Natural killer cell treated with Interleukin-12 subunit alpha and Interleukin-12 subunit beta and Interleukin-15 and Interleukin-18, amount 100 ng/mL, for 72 hours (primary cell): ENCODE measurements at places on chromosomes 1 and 21. TPM values are rescaled to one million over a fixed set of nuclear protein-coding genes. Genes with fewer than 3 reads are reported as not detected.

RHOC gene
- total RNA-seq = 77.2 TPM

RHCE gene
- total RNA-seq = not detected

NBPF4 gene
- total RNA-seq = not detected

SELENON gene
- total RNA-seq = 9.6 TPM

POU3F1 gene
- 0.93 TPM for total RNA-seq

GSTM3 gene
- total RNA-seq = 4.0 TPM

ELAVL4 gene
- total RNA-seq = not detected

SPRR3 gene
- not detected for total RNA-seq

RAP1GAP gene
- 0.19 TPM for total RNA-seq

FCRL2 gene
- total RNA-seq = not detected

TSPAN1 gene
- total RNA-seq = not detected

LMX1A gene
- total RNA-seq = not detected

DMBX1 gene
- 0.26 TPM for total RNA-seq

ENAH gene
- total RNA-seq = 0.52 TPM

DNALI1 gene
- total RNA-seq = not detected

NEXN gene
- not detected for total RNA-seq

RABGAP1L gene
- 53.4 TPM for total RNA-seq

TEKT2 gene
- total RNA-seq = not detected

ZNF692 gene
- 142 TPM for total RNA-seq

CRNN gene
- not detected for total RNA-seq

SPATA17 gene
- total RNA-seq = not detected

PCP4 gene
- total RNA-seq = not detected

MLLT11 gene
- total RNA-seq = 4.5 TPM

DCDC2B gene
- 0.19 TPM for total RNA-seq

AMIGO1 gene
- total RNA-seq = 0.90 TPM

HMGCS2 gene
- total RNA-seq = not detected

HOOK1 gene
- 1.1 TPM for total RNA-seq

ARPC5 gene
- 120 TPM for total RNA-seq
